ENCODE measurements at places on chromosomes 7 and 10. TPM values are rescaled to one million over a fixed set of nuclear protein-coding genes. Genes with fewer than 3 reads are reported as not detected.

DNA sequence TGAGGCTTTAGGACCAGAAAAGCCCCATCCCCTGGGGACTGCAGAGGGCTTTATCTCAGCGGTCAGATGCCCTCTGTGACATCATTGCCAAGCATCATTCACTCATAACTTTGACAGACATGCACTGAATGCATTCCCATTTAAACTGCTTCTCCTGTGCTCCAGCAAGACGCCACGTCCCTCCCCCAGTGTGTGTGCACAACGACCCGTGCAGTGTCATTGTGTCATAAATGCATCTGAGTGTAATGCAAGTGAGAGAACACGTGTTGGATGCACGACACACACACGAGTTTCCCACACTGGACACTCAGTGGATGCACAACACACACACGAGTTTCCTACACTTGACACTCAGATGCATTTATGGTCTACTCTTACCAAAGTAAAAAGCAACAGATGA, 337.9 kb downstream of the PTPRN2 start:
- DNase-seq: no peak

DNA sequence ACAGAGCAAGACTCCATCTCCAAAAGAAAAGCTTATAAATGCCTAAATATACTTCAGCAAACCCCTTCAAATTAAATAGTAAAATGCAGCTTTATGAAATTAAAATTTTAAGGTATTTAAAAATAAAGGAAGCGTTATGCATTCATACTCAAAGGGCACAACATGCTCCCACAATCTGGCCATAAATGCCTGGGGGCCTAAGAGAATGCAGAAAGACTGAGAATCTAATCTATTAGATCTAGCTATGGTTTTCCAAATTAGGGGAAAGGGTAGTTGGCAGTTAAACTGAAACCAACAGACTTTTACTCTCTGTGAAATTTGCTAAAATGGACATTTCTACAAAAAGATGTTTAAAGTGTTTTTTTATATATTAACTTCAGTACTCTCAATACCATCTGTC, 40.6 kb downstream of the SORBS1 start:
- no peak for DNase-seq

DNA sequence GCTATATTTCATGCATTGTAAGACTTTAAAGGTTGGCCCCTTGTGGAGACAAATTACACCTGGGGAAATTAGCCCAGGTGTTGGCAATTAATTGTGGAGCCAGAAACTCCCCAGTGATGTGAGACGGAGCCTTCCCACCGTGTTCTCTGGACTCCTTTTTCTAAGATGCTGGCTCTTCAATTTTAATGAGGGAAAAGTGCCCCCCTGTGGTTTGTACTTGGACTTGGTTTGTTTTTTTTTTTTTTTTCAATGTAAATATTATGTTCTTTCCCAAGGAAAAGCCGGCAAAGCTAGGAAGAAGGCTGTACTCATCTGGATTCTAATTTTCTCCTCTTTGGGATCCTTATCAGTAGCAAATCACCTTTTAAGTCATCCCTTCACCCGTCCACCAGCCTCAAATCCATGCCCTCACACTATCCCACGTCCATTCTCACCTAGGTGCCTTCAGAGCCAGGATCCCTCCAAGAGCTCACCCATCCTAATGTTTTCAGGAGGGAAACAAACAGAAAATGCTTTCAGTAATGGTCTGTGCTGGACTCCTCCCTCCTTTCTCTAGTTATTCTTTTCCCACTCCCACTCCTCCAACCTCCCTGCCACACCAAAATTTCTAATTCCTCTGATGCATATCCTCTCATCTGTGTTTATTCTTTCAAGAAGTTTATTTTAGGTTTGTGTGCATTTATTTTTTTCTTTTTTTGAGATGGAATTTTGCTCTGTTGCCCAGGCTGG, 20.4 kb upstream of the ST8SIA6 start:
- no peak for DNase-seq

Gene EGR2
- 9.4 TPM for total RNA-seq

DNA sequence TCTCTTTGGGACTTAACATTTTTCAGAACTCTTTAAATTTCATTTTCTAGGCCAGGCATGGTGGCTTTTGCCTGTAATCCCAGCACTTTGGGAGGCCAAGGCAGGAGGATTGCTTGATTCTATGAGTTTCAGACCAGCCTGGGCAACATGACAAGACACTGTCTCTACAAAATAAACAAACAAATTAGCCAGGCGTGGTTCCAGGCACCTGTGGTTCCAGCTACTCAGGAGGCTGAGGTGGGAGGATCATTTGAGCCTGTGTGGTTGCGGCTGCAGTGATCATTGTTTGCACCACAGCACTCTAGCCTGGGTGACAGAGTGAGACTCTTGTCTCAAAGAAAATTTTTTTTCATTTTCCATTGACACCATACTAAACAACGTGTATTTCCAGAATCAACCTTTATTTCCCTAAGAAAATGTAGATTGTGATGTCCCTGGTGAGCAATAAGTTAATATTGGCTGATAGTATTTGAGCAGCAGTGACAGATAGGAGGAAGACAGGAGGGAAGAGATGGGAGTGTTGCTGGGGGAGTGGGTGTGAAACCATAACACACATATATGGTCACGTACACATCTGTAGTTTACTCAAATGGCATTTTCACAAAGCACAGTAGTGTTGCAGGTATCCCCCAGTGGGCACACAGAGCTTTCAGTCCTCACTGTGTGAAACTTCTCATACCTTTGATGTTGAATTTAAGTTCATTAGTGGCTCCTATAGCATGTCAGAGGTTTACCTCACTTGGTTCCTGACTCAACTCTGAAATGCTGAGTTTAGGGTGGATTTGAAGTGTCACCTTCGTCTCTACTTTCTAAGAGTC, 205.6 kb downstream of the AUTS2 start:
- no peak for DNase-seq

- DNase-seq: no peak
Measured at GRCh38 chr10:73859428-73859783, 14.9 kb downstream of the CAMK2G start.

DNA sequence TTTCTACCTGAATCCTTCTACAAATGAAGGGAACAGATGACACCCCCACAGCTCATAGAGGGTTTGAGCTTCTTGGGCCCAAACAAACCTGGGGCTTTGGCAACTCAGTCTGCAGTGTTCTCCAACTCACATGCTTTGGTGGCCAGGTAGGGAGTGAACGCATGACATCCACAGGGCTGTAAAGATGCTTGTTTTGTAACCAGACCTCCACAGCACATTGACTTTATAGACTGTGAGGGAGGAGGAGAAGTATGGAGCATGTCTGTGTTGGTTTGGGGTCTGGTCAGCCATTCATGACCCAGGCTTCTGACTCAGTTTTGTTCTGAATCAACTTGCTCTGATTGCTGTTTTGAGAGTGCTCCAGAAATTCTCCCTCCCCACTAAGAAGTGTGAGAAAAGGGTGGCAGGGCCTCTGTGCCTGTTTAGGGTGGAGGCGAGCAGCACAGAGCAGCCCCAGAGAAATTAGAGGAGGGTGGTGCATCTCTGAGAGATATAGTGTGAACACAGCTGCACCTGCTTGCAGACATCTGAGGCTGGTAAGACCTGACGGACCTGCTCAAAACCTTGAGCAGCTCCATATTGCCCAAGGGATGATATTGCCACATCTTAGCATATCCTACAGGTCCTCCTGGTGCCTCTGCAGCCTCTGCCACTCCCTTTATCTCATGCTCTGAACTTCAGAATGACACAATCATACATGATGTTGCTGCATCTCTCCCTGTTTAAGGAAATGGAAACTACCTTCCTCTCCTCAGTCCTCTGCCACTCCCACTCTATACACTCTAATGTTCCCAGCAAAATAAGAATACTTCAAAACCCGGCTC, 287.7 kb downstream of the ABCA13 start:
- no peak for DNase-seq

- DNase-seq: no peak
Measured at GRCh38 chr10:121519901-121520493, 78.2 kb downstream of the FGFR2 start.

DNA sequence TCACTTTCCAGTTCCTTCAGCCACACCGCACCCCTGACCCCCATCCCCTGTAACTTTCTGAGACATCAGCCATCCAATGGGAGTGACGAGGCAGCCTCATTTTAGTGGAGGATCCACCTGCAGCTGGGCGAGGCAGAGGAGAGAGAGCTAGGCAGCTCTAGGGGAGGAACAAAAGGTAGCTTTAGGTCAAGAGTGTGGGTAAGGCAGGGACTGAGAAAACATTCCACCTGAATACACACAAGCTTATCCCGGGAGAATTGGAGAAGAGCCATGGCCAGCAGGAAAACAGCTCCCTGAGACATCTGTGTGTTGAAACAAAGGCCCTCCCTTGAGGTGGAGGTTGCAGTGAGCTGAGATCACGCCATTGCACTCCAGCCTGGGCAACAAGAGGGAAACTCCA, 6.7 kb upstream of the KLRG2 start:
- no peak for DNase-seq

DNA sequence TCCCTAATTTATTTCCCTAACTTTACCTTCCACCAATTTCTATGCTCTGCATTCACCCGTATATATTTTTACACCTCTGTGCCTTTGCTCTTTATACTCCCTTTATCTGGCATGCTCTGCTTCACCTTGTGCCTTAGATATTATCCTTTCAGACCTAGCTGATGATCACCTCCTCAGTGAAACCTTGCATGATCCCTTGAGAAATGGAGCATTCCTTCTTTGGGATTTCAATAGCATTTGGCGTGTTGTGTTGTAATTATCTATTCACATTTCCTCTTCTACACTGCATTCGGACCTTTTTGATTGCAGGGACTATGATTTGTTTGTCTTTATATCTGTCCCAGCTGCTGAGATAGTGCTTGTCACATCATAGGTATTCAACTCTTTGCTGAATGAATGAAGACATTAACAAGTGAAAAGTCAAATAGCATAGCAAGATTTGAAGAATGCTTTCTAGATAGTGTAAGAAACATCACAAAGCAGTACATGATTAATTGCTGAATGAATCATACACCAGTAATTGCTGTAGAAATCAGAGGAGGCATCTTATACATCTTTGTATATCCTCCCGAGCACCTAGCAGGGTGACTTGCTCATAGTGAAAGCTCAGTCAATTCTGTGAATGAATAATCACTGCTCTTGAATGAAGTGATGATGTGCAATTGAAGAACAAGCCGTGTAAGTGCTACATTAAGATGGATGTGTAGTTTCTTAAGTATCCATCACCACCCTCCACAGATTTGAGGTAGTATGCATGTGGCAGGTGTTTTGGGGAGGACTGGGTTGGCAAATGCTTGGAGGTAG, 2.0 kb upstream of the TM9SF3 start:
- no peak for DNase-seq

GRCh38 chr10:78381107-78381506, 347.4 kb downstream of the RPS24 start:
- DNase-seq: no peak

Gene GPR85
- total RNA-seq: not detected

DNA sequence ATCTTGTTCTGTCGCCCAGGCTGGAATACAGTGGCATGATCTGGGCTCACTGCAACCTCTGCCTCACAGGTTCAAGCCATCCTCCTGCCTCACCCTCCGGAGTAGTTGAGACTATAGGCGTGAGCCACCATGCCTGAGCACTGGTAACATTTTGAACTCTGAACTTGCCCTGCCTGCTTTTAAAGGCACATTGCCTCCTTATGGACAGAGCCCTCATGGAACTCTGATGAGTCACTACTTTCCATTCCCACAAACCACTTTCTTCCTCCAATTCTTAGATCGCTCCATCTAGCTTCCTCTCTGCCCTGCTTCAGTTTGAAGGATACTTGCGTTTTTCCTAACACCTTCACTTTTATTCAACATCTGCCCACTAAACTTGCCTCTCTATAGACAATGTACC, 38.1 kb downstream of the PRPS1L1 start:
- DNase-seq: no peak

DNA sequence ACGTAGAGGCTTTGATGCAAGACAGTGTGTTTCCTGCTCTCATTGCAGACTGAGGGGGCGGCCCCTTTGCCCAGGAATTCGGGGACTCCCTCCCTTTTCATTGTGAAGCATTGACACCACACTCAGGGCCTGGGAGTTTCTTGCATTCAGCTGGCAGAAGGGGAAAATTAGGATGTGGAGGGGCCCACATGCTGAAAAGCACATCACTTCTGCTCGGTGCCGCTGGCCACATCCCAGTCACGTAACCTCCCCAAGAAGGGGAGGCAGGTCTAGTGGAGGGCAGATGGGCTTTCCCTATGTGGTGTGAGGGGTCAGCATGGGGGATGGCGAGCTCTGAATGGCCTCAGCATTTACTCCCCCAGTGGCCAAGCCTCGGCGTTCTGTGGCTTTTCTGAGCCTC, 47.9 kb downstream of the ADCY1 start:
- DNase-seq: no peak

Gene SFTPA1
- total RNA-seq: not detected

GRCh38 chr7:121352323-121352722, 23.5 kb downstream of the WNT16 start:
- DNase-seq: no peak

Gene SLC26A4
- total RNA-seq: 0.05 TPM
